ENCODE measurements at places on chromosomes 6 and 20.

GRCh38 chr6:40755749-40756452, 168.7 kb upstream of the LRFN2 start:
- no peak for DNase-seq

DNA sequence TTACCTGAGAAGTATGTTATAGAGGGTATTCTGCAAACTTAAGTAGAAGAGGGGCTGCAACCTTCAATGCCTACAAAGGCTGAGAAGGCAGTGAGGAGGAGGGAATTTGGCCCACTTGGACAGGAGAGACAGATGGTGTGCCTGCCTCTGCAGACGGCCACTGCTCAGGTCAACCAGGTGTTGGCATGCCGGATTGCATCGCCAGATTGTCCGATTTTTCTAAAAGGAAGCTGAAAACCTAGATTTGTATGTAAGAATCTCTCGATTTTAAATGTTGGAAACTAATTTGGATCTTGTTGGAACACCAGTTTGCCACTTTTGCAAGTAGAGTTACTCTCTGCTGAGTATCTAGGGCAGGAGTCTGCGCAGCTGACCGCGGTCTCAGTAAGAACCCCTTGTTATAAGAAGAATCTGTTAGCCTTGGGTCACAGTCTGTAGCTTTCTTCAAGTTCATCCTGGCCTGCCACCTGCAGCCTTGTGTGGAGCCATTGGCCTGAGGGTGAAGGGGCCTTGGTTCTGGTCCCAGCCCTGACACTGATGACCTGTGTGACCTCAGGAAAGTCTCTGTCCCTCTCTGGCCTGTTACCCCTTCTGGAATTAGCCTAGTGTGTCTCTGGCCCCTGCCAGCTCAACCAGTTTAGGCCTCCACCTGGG, 54.4 kb downstream of the TGM2 start:
- no peak for DNase-seq

DNA sequence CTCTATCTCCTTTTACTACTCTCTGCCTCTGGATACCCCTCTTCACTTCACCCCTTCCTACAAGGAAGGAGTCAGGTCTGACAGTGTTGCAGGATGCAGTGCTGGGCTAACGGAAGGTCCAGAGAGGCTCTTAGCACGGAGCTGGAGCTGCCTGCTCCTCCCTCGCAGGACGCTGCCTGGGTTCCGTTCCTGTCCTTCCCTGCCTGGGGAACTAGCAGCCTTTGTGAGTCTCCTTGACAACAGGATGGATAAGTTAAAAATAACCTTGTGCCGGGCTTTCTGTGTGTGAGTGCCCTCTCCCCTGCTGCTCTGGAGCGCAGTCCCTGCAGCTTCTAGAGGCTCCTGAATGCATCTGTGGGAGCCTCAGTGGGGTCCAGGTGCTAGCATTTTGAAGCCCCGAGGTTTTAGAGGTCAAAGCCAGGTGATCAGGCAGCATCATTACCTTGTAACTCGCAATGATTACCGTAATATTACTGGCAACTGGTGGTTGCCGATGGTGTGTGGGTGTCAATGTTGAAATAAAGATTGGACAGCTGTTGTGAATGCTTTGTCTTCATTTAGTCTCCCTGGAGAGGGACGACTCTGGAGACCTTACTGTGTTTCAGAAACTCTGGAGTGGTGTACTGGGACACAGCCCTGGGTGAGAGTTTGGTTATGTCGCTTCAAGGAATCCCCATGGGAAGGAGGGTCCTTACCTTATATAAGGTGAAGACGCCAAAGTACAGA, 44.4 kb downstream of the CDS2 start:
- DNase-seq, result no peak

DNA sequence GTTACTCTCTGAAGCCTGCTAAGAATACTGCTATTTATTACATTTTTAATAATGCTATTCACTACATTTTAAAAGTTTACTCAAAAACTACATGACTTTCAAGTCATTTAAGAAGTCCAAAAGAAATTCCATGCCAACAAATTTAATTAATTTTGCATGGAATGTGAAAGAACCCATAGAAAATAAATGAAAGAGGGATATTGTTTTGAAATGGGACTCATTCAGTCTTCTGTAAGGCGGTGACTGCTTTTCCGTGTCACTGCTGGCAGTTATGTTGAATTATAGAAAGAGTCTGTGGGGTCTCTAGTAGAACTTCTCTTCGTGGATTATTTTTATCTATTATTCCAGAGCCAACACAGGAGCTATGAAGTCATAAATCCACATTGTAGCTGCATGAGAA, 211.2 kb downstream of the LAMA2 start:
- DNase-seq, result no peak

DNA sequence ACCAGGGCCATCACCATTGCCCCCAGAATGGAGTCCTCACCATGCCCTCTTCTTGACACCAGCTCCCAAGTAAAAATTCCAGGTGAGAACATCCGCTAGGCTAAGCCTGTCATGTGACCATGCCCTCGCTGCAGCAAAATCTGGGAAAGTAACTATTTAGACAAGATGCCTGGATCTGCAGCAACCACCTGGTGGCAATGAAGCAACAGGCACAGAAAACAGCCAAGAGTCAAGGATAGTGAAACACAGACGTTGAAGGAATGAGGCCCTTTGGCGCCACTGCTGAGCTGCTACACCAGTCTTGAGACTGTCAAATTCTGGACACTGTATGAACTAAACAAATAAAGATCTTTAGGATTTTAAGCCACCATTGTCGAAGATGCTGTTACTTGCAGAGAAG, 30.1 kb upstream of the TGM6 start:
- no peak for DNase-seq

DNA sequence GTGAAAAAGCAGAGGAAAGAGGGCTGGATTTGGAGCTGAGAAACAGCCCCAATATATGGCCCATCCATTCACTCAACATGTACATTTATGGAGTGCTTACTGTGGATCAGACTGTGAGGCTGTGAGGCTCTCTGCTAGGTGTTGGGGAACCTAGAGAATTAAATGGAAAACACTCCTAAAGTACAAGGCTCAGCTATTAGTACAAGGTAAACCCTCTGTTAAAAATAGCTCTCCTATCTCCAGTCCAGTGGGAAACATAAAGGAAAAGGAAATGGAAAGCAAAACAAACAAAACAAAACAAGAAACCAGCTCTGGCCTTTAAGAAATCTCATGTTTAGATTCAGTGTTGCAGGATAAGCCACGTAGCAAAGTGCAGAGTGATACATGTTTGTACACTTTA, 35.0 kb downstream of the LY86 start:
- no peak for DNase-seq

GRCh38 chr20:45796337-45797065, 4.7 kb downstream of the DNTTIP1 start:
- DNase-seq, result no peak

DNA sequence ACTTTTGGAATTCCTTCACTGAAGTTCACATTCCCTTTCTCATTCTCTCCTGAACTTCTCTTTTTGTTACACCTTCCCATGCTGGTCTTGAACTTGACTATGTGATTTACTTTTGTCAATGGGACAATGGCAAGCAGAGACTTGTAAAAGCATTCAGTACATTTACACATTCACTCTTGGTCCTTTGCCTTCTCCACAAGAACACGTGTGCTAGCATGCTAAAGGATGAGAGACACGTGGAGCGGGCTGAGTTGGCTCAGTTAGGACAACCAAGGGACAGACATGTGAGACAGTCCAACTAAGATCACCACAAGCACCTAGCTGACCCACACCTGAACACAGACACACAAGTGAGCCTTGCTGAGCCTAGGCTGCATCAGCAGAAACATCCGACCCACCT, 91.3 kb upstream of the PAK5 start:
- DNase-seq, result no peak

DNA sequence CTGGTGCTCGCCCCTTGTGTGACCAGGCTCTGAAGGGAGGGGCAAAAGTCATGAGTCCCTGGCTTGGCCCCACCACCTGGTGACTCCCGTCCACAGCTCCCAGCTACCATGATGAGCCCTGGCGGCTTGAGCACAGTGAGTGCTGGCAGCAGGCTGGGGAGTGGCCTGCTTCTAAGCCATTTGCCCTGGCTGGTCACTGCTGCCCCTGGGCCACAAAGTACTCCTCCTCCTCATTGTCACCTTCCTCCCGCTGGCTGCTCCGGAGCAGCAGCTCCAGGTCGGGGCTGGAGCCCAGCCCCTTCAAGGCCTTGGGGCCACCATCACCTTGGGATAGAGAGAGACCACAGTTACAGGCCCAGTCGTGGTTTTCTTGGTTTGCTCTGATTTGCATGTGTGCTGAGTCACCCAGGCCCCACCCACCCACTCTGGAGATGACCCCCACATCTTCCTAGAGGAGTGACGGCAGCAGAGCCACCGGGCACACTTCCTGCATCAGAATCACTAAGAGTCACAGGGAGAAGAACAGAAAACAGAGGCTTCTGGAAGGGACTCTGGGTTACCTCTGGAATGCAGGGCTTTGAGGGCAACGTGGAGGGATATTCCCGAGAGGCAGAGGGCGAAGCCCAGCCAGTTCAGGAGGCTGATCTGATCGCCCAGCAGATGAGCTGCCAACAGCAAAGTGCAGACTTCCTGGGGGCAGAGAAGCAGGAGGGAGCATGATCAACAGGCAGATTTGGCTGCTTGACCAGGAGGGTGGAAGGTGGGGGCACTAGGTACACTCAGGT, 42.1 kb upstream of the CDH22 start:
- no peak for DNase-seq

GRCh38 chr6:119065382-119065781, 13.1 kb downstream of the FAM184A start:
- no peak for DNase-seq

GRCh38 chr6:1640476-1640875, 30.8 kb downstream of the FOXC1 start:
- DNase-seq, result no peak

DNA sequence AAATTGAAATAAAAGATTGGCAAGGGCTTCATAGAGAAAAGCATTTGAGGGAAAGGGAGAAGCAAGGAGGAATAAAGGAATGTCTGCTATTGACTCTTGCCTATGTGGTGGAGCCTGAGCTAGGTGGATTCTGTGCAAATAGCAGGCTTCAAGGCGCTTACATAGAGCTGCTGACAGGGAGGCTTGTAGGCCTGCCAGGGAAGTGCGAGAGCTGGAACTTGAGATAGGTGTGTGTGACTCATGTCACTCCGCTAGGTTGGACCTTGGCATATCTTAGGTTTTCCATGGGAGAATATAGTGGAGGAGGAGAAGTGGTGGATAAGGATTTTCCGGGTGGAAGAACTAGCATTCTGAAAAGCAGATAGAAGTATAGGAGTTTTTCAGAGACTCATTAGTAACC, 14.0 kb downstream of the SNRNP48 start:
- DNase-seq, result no peak

DNA sequence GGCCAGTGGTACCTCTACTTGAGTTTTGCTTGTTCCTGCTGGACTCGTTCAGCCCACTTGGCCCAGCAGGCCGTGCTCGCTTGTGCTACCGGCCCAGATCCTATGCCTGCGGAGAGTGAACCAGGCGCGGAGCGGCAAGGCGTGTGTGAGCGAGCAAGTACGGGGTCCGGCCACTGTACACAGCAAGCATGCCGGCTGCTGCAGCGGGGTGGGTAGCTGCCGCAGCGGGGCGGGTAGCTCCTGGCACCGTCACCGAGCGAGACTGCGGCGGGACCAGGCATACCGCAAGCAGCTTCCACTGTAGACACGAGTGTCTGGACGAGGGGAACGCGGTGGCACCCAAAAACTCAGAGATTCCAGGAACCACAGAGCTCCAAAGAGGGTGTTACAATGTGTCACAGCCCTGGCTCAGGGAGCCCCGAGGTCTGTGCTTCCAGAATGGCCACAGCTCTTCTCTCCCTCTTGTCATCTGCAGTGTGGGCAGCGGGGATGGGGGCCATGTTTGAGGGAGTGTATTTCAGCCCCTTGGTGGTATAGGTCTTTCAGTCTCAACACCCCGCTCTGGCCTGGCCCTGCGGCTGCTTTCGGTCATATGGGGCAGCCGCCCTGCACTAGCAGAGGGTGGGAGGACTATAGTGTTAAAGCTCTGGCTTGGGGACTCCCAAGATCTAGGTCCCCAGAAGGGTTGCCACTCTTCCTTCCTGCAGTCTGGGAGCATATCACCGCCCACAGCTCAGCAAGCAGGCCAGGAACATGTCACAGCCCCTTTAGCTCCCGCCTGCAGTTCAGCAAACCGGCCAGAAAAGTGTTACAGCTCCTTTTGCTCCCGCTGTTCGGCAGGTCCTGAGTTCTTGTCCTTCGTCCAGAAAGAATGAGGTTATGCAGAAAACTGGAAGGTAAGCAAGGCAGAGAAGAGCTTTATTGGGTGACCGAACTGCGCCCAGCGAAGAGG, 6.1 kb upstream of the RWDD1 start:
- DNase-seq, result peak; percentile 4

DNA sequence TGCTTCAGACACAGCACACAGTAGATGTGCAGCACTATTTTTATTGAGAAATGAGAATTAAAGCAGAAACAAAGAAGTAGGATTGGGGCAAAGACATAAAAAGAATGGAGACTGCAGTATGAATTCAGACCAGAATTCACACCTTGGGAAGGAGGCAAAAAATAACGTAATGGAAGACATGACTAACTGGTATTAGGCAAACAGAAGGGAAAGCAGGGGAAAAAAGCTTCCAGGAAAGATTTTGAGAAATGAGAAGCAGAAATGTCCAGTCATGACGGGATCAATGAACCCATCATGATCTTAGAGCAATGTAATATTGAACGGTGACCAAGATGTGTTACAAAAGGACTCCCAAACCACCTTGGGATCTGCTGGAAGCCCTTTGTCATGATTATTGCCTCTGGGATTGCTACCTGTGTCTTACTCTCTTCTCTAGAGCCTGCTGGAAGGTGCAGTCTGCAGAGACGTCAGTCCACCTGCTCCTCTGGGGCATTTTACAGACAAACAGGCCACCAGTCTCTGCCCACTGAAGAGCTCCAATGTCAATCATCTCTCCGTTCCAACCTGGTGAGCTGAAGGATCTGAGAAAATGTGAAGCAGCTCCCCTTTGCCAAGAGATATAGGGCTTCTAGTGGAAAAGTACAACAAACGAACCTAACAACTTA, 8.7 kb downstream of the NUDT3 start:
- DNase-seq, result no peak

- no peak for DNase-seq
These were observed 44.7 kb downstream of the MYH7B start for GRCh38 chr20:35000311-35000921.

DNA sequence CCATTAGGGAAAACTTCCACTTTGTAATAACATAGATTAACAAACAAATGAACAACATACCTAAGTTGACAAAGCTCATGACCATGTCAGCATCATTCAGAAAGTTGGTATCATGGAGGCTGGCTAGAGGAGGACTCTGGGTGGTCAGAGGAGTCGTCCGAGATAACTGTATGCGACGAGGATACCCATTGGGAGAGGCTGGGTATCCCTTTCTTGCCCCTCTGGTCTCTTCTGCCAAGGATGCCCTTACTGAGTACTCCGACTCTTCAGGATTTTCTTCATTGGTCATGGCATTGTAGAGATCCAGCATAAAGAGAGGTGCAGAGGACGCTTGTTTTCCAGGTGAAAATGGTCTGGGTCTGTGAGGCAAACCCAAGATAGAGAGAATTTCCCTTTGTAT, 1.1 kb downstream of the BMP5 start:
- no peak for DNase-seq

GRCh38 chr6:33854572-33855030, 50.8 kb upstream of the MLN start:
- no peak for DNase-seq
